ENCODE measurements at places on chromosomes 1 and 21.

DNA sequence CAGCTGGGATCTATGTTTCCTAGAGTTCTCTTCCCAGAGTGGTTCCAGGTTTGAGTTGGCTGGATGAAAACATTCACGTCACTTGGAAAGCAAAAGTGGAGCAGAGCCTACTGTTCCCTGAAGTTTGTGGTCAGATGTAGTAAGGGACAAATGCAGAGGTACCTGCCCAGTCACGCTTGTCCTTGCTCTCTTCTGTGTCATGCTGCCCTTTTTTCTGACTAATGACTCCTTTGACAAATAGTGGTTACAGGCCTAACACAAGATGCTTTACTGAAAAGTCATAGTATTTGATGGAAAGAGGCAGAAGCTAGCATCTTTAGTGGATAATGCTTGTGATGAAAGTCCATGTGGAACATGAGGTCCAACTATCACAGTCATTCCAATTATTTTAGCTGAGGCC, 881.4 kb upstream of the B3GALT2 start:
- no peak for DNase-seq

DNA sequence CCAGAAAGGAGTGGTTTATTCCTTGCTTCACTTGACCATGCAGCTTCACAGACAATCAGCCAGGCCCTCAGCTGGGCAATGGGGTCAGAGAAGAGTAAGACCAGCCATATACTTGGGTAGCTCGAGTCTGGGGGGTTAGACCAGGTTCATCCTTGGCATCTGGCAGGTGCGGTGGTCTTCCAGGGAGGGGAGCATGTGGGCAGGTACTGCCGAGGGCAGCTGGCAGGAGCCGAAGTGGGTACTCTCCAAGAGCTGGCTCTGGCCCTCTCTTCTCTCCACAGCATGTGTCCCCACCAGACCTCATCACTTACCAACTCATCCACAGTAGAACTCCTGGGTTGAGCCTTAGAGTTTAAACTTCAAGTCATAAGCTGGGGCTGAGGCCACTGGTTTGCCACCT, 156.8 kb downstream of the FOXD2 start:
- DNase-seq = no peak

DNA sequence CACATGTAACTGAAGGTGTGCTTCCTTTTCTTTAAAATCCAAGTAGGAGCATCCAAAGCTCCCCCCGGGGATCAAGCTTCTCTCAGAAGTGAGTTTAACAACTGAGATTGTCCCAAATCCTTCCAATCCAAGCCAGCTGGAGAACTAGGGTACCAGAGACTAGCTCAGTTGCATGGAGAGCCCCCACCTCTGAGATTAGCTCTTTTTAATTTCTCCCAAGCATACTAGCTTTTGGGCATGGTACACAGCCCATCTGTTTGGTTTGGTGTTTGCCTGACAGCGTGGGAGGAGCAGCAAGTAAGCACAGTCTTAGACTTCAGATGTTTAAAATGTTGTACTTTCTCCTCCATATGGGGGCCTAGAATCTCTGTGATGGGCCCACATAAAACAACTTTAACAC, 142.8 kb downstream of the ASTN1 start:
- DNase-seq = no peak

GRCh38 chr1:4710592-4711415, 56.4 kb downstream of the AJAP1 start:
- DNase-seq = no peak

DNA sequence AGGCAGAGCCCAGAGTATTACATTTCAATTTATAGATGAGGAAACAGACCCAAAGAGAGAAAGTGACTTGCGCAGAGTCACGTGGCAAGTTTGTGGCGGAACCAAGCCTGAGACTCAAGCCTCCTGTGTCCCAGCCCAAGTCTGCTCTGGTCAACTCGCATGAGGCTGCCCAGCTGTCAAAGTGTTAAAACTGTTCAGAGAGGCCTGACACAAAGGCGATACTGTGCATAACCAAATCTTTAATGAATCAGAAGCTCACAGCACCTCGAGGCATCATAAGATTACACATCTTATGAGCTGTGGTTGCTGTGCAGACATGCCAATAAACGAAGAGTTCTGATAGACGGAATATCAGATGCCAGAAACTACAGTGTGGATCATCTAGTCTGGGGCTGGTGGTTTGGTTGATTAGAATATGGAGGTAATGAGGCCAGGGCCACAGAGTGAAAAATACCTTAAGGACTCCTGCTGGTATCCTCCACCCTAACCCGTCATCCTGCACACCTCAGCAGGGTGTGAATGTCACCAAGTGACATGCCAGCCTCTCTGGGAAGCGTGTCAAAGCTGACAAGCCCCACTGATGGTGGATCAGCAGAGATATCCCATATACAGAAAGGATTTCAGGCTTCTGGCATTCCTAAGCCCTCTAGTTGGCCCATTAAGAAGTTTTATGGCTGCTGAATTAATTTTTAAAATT, 42.2 kb downstream of the TNNT2 start:
- DNase-seq = no peak

- no peak for DNase-seq
Observed at GRCh38 chr21:46454142-46454541, 4.5 kb upstream of the DIP2A start.

DNA sequence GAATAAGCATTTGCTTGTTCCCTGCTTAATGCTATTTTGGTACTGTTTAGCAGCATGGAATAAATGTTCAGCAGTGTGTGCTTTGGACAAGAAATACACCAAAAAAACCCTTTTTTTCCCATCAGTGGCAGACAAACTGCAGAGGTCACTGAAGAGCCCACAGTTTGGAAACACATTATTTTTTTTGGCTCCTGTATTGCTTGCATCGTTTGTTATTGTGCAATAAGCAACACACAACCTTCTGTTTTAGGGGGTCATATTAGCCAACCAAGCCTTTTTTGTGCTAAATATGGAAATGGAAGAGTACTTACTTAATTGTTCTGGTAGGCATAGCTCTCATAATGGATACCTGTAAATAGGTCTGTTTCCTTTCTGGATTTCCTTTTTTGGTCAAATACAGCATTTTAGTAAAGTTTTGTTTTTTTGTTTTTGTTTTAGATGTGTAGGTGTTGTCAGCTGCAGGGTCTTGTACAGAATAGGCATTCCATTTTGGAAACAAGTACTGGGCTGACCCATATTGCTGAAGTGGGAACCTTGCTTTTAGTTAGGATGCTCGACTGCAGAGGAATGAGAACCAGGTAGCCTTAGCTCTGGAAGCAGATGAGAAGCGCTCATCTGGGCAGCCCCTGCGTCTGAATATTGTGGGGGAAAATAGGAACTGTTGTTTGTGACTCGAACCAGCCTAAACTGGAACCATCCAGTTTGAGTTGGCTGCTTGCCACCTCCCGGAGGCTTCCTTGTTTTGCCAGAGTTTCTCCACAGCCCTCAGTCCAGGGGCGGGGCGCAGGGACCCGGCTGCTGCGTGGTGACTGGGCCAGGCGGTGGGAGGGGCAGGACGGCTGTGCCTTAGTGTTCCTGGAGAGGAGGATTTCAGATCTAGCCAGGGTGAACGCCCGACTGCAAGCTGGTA, 38.4 kb downstream of the SPEN start:
- no peak for DNase-seq

DNA sequence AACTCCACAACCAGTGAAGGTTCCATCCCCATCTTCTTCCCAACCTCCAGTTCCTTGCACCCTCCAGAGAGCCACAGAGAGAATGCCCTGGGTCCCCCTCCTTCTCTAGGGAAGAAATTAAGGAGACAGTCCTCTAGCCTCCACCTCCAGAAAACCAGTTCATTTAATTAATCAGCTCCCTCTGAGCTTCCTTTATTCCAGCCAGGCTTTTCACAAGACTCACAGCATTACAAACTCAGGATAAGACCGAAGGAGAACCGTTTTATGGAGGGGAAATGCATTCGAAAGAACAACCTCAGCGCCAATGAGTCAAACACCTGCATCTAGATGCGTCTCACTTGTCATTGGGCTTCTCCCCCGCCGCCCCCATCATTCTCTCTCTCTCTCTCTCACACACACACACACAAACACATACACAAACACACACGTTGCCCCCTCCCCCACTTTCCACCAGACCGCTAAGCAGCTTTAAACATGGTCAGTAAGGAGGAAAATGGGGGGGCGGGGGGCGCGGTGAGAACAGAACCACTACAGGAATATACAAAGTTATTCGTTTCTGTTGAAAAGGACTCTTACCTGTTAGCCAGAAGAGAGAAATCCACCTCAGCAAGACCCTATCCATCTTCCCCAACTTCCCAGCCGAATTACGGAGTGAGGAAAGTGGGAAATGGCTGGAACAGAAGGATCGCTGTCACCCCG, 544 bp downstream of the ILDR2 start:
- DNase-seq = no peak

DNA sequence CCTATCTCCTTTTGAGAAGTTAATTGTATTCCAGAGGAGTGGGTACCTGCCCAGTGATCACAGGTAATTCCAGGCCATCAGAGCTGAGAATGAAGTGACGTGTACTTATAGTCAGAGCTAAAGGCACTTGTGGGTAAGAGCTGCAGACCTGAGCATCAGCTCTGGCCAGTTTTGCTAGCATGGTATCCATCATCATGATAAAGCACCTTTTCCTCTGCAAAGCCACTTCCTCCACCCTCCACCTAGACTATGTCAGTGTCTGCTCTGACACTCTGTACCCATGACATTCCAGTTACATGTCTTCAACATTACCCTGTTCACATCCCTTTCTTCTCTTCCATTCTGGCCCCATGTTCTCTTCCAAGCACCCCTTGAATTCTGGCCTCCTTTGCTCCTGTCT, 157.3 kb downstream of the GRIK3 start:
- no peak for DNase-seq

DNA sequence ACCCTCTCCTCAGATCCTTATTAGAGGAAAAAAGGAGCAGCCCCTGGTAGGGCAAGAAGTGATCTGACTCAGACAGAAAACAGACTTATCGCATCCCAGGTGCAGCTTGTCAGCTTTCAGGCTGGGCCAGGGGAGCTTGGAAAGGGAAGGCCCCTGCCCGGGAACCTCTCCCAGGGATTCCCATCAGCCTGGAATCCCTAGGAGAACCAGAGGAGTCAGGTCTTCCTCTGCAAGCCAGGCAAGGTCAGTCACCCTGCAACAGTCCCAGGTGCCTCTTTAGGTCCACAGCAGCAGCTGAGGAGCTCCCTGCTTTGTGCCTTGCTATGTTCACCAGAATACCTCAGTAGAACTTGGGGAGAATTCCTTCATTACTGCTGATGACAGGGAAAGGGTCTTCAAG, 2.9 kb upstream of the PRAMEF12 start:
- no peak for DNase-seq

- DNase-seq = no peak
Observed at GRCh38 chr1:10735563-10736305, 60.7 kb downstream of the CASZ1 start.

Measured in activated effector memory CD4-positive, alpha-beta T cell treated with Interleukin-2 at 50 U/mL for 16 hours (primary cell).